ENCODE measurements at places on chromosomes 1 and 21.

- no peak for DNase-seq
Observed at GRCh38 chr1:198165927-198166647, 9.3 kb downstream of the NEK7 start.

DNA sequence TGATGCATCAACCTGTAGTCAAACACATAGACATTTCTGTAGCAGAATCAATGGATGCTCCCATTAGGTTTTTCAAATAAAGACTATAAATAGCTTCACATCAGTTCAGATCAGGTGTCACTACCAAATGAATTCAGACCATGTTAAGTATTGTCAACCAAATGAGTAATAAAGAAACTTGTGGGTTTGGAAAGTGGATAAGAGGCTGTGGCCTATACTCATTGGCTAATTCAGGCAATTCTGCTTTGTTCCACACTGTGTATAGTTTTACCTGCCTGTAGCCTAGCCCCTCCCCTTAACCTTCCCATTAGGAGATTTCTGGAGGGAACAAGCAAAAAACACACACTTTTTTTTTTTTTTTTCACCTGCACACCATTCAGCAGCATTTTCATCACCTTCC, 321.2 kb downstream of the HLX start:
- no peak for DNase-seq

GRCh38 chr1:53862507-53862906, 24.4 kb upstream of the NDC1 start:
- DNase-seq: no peak

DNA sequence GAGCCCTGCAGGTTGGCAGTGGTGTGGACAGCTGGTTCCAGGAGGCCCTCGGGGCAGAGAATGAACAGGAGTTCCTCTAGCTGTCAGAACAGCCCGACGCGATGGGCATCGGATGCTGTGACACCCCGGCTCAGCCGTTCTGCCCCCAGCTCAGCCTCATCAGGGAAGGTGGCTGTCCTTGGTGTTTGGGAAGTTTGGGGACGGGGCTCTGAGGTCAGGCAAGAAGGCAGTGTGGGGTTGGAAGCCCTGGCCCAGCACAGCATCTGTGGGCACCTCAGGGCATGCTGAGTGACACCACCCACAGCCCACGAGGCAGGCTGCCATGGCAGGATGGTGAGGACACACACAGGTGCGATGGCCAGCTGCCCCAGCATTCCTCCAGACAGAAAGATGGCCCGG, 40.9 kb upstream of the CCDC27 start:
- no peak for DNase-seq

GRCh38 chr1:18972531-18972930, 16.1 kb upstream of the IFFO2 start:
- no peak for DNase-seq

- DNase-seq: no peak
Observed at GRCh38 chr1:33384040-33384812, 46.7 kb downstream of the PHC2 start.

DNA sequence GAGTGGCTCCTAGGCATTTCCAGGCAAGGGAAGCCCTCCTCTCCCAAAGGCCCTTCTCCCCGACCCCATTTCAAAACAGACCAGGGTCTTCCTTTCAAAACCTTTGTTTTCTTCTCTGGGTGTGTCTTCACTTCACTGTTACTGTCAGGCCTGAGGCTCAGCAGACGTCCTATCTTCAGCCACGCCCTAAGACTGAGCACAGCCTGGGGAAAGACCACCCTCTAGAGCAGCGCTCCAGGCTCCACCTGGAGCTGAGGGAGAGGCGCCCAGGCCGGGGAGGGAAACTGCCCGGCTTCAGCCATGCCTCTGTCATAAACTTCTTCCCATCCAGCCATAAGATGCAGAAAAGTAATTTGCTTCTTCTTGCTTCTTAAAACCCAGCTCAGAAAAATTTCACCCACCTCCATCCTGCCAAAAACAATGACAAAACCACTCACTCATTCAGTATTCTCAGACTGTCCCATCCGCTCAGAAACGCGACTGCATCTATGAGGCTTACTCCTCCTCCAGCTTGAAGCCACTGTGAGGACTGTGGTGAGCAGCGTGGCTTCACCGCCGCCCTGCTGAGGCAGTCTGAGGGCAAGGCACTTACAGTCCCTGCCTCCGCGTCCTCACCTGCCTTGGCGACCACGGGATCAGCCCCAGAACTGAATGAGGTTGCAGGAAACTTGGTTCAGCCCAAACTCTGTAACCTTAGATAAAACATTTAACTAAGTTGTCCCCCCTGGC, 36.1 kb downstream of the VN1R5 start:
- DNase-seq: no peak

Data from cortex of kidney (tissue), 1 donor.